Adipocyte (in vitro differentiated cells): ENCODE measurements at places on chromosomes 1 and 21.

DNA sequence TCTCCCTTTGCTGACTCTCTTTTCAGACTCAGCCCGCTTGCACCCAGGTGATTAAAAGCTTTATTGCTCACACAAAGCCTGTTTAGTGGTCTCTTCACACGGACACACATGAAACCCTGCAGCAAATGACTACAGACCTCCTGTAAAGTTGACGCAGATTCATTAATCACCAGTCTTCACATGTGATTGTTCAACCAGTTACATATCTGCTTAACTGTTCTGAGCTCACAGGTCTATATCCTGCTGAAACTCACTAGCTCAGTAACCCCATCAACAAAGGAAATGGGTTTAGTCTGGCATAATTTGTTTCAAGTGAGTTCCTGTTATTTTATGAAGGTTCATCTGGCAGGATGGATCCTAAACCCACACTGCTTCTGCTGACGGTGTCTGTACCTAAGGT is 68.4 kb upstream of the GJA8 start:
- no peak for DNase-seq

GRCh38 chr21:31236528-31236927 is 107.5 kb downstream of the TIAM1 start:
- no peak for DNase-seq

GRCh38 chr1:200029035-200029821 is 1.7 kb downstream of the NR5A2 start:
- DNase-seq = peak; percentile 81

DNA sequence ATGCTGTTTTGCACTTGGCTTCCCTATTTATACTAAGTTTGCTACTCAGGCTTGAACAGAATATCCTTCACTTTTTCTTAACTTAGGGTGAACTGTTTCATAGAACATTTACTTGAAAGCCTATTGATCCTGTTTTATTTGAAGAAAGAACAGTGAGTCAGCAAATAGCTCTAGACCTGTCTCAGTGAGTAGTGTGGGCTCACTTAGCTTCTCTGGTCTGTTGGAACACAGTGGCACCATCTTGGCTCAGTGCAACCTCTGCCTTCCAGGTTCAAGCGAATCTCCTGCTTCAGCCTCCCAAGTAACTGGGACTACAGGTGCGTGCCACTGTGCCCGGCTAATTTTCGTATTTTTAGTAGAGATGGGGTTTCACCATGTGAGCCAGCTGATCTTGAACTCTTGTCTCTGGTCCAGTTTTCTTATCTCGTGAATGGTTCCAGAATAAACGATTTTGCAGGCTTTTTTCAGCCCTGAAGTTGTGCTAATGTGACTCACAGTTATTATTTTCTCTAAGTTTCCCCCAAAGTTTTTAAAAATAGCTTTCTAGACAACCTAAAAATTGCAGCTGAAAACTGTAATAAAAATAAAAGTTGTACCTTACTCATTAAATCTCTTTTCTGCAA is 76.8 kb downstream of the KIF1B start:
- DNase-seq = no peak

GRCh38 chr1:55071477-55071876 is 32.1 kb downstream of the PCSK9 start:
- DNase-seq = peak; percentile 69
